ENCODE measurements at places on chromosomes 5 and 9. TPM values are rescaled to one million over a fixed set of nuclear protein-coding genes. Genes with fewer than 3 reads are reported as not detected.

- DNase-seq, result no peak
Observed at GRCh38 chr9:114558027-114558675, 29.4 kb upstream of the ATP6V1G1 start.

DNA sequence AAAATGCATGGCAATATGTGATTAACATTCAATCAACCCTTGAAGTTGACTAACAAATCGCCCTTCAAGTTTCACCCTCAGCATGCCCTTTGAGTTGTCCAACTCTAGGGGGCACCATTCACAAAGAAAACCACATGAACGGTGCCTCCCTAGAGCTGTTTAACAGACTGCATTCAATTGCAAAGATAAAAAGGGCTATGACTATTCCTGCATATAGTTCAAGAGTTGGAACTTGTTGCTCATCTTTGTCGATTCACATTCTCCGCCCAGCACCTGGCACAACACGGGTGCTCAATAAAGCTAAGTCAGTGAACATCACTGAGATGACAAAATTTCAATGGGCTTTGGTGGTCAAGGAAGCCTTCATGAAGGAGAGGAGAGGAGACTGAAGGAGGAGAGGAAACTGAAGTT is 69.6 kb upstream of the SLC30A5 start:
- no peak for DNase-seq

- DNase-seq, result no peak
Observed at GRCh38 chr9:123349033-123349432, 7.0 kb upstream of the CRB2 start.

DNA sequence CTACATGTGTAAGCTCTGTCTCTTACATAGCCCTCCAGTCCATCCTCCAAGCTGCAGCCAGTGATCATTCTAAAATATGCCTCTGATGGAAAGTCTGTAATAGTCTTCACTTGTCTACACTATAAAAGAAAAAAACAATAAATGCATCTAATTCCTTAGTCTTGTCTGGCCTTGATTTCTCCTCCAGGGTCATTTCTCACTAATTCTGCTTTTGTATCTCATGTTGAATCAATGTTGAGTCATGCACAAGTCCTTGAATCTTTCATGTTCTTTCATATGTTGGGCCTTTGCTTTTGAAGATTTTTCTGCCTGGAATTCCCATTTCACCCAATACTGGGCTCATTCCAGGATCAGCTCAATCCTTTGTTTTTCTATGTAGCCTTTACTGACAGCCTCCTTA is 121.1 kb upstream of the TRIM32 start:
- no peak for DNase-seq

- DNase-seq, result no peak
Observed at GRCh38 chr5:130729541-130729940, 435.5 kb downstream of the HINT1 start.

GRCh38 chr9:97388721-97389238 is 23.1 kb upstream of the TDRD7 start:
- DNase-seq, result no peak

GRCh38 chr5:199950-200645 is 8.8 kb downstream of the LRRC14B start:
- DNase-seq, result no peak

GRCh38 chr5:132526290-132526973 is 16.9 kb downstream of the IL5 start:
- peak; percentile 29 for DNase-seq

DNA sequence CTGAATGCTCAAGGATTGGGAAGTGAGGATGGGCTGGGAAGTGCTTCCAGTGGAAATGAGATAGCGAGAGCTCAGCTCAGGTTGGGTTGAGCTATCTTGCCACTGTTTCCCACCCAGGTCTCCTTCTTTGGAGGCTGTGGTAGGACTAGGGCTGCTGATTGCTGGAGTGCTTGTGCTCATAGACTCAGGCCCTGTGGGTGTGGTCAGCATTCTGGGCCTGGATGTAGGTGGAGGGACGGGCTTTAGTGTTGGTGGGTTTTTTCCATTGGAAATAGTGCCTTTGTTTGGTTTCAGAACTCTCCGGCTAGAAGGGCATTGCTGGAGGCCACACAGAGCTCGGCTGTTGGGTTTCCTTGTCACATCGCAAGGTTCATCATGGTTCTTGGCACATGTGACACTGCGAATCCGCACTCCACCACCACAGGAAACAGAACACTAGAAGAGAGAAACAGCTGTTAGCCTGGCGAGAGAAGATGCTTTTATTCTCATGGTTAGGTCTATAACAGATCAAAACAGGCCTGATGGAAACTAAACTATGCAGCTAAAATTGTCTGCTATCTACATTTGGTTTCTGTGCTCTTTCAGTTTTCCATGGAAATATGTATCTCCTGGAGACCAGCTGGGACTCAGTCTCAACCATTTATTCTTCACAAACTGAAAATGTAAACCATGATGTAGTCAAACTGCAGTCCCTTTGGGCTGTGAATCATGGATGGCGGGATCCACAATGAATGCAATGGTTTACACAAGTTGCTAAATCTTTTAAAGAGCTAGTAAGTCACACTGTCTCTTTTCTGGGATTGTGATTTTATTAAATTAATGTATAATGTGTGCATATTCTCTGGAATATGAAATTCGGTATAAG is 136.2 kb downstream of the TARS1 start:
- no peak for DNase-seq

DNA sequence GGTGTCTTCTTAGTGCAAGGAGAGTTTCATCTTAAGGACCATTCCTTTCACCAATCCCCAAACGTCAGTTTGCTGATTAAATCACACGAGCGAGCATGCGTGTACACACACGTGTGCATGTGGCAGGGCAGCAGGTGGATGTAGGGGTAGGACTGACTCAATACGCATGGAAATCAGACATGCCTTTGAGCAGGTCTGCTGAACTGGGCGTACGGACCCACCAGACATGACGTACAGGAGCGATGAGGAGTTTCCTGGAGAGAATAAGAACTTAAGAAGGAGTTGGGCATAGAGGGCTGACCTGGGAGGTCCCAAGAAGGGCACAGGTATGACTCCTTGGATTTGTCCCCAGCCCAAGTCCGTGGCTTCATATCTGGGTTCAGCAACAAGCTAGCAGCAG is 170.0 kb downstream of the FGF18 start:
- no peak for DNase-seq

GRCh38 chr5:32597041-32597629 is 11.8 kb downstream of the SUB1 start:
- DNase-seq, result no peak

DNA sequence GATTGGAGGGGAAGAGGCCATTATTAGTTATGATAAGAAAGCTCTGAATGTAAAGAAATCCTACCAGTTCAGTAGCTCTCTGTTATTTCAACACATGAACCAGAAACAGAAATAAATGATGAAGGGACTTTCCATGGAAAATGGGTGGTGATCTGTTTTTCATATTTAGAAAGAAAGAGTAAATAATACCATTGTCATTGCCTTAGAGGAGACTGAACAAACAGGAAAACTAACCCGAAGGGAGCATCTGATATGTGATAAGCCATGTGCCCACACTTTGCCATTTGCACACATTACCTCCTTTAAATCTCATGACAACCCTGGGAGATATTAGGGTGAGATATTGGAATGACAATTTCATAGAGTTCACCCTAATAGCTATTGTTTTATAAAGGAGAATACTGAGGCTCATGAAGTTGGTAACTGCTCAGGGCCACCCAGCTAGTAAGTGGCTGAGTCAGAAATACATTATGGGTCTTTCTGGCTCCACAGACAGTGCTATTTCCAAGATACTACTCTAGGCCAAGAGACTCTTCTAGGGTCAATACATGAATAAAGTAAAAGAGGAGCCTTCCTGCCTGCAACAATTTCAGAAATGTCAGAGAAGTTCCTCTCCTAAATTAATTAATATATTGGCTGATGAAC is 111.0 kb upstream of the SLIT3 start:
- DNase-seq, result no peak

- no peak for DNase-seq
Observed at GRCh38 chr5:53059281-53059680, 50.3 kb downstream of the MOCS2 start.

GRCh38 chr5:55538661-55539060 is 3.9 kb upstream of the PLPP1 start:
- no peak for DNase-seq

GRCh38 chr5:158431369-158432029 is 572.6 kb upstream of the CLINT1 start:
- DNase-seq, result no peak

GRCh38 chr9:116420993-116421538 is 266.0 kb upstream of the TRIM32 start:
- no peak for DNase-seq

DNA sequence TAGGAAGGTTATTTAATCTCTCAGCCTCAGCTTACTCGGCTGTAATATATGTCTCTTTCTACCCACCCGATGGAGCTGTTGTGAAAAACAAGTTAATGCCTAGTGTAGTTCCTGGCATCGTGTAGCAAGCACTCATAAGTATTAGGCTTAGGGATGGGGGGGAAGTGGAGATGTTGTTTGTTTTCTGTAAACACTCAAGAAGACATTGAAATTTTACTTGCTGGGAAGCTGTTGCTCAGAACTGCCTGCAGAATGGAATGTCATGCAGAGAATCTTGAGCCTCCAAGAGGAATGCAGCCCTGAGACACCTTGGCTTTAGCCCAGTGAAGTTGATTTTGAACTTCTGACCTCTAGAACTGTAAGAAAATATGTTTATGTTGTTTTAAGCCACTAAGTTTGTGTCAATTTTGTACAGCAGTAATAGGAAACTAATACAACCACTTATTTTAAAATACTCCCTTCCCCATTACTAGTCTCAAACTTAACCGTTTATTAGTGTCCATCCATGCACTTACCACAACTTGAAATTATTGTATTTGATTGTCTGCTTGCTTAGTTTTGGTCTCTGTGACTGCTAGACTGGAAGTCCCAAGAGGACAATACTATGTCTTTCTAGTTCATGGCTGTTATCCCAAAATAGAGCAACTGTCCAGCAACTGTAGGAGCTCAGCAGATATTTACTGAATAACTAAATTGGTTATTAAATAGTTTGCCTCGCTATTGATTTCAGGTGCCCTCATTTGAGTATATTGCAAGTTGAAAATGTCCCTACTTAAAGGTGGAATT is 53.8 kb downstream of the MFAP3 start:
- no peak for DNase-seq

- no peak for DNase-seq
Observed at GRCh38 chr9:114733816-114734215, 51.8 kb upstream of the TEX48 start.

GRCh38 chr9:92478783-92479182 is 3.5 kb downstream of the ASPN start:
- DNase-seq, result no peak

DNA sequence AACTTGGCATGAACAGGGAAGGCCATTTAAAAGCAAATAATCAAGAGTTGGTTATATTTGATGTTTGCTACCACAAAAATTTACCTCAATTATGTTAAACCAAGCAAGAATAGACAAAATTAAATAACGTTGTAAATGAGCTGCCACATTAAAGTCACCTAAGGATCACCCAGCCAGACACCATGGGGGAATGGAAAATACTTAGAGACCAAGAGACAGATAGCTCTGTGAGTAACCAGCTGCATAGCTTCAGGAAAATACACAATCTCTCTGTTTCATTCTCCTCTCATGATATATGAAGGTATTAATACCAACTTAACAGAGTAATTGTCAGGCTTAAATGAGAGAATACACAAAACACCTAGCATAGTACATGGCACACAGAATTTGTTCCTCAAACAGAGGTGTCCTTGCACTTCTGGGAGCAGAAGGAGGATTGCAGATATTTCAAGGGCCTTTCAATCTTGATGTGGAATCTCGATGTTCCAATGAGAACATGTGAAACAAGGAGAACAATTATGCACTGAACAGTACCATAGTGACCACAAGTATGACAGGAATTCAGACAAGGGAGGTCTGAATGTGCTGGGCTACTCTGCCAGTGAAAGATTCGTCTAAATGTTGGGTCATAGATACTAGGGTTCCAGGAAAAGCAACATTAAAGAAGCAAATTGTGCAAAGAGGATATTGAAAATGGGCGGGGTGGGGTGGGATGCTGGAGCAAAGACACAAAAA is 18.6 kb downstream of the JAKMIP2 start:
- no peak for DNase-seq

- DNase-seq, result no peak
Observed at GRCh38 chr5:73625372-73625943, 538 bp upstream of the ARHGEF28 start.

- no peak for DNase-seq
Observed at GRCh38 chr5:142785206-142785605, 15.0 kb downstream of the ARHGAP26 start.

DNA sequence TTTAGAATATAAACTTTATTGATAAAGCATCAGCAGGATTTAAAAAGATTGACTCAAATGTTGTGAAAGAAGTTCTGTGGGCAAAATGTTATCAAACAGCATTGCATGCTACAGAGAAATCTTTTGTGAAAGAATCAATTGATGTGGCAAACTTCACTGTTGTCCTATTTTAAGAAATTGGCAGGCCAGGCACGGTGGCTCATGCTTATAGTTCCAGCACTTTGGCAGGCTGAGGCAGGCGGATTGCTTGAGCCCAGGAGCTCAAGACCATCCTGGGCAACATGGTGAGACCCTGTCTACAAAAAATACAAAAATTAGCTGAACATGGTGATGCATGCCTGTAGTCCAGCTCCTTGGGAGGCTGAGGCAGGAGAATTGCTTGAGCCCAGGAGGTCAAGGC is 17.4 kb downstream of the ZBTB43 start:
- DNase-seq, result no peak

DNA sequence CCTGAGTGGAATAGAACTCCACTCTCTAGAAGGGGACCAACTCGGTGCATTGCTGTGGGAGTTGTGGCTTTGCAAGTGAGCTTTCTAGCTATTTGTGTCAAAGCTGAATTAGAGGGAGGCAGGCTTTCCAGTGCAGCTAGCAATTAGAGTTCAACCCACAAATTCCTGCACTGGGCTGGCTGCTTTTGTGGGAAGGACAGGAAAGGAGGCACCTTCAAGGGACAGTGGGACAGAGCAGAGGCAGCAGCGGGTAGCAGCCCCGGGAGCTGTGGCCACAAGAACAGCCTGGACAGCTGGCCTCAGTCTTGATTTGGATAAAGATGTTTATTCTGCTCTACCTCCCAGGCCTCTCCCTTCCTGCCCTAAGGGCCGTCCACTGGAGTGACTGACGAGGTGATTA is 83.7 kb upstream of the SLIT3 start:
- no peak for DNase-seq

DNA sequence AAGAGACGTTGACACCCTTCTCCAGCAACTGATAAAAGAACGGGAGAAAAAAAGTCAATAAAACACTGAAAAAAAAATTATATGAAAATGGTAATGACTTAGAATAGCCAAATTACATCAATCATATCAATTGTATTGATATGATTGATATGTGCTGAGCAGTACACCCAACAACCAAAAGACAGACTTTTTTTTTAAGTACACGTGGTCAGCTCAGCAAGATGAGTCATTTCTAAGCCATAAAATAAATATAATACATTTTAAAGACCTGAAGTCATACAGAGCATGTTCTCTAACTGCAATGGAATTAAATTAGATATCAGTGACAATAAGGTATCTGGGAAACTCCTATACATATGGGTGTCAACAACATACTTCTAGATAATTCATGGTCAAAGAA is 30.9 kb upstream of the OLFM1 start:
- no peak for DNase-seq

- DNase-seq, result no peak
Observed at GRCh38 chr5:158606233-158606632, 493.5 kb downstream of the EBF1 start.

Gene IL7R
- 0.82 TPM for total RNA-seq

Gene TEK
- total RNA-seq, result 63.0 TPM

Gene NAIF1
- total RNA-seq, result 6.8 TPM

Gene GNPDA1
- total RNA-seq, result 130 TPM

Gene DOCK8
- total RNA-seq, result 1.2 TPM

Gene SLC6A3
- total RNA-seq, result not detected

Data from glomerular endothelial cell (primary cell).